Glutamatergic neuron (in vitro differentiated cells): ENCODE measurements at places on chromosomes 16 and 17. TPM values are rescaled to one million over a fixed set of nuclear protein-coding genes. Genes with fewer than 3 reads are reported as not detected.

NKD1 gene
- 31.3 TPM for total RNA-seq

ITGB3 gene
- total RNA-seq, result not detected

ZNF423 gene
- total RNA-seq, result 149 TPM

PRSS27 gene
- 10.8 TPM for total RNA-seq

KRTAP2-2 gene
- total RNA-seq, result not detected

RPS2 gene
- total RNA-seq, result 1,772 TPM

TMC7 gene
- total RNA-seq, result 2.5 TPM

SAMD14 gene
- total RNA-seq, result 95.0 TPM

TMEM92 gene
- not detected for total RNA-seq

RNF112 gene
- total RNA-seq, result 8.6 TPM

TP53TG3 gene
- not detected for total RNA-seq

EFCAB5 gene
- 0.69 TPM for total RNA-seq

CRYBA1 gene
- 2.7 TPM for total RNA-seq

TERB1 gene
- total RNA-seq, result 0.39 TPM

SLC38A8 gene
- not detected for total RNA-seq

TAT gene
- not detected for total RNA-seq

ATXN7L3 gene
- 146 TPM for total RNA-seq

PRR29 gene
- not detected for total RNA-seq

CDC42EP4 gene
- total RNA-seq, result 124 TPM

TNFSF13 gene
- not detected for total RNA-seq

NLRC3 gene
- not detected for total RNA-seq

GNGT2 gene
- total RNA-seq, result not detected

MKS1 gene
- 41.8 TPM for total RNA-seq

ZG16 gene
- total RNA-seq, result not detected

C16orf90 gene
- not detected for total RNA-seq

TEX14 gene
- total RNA-seq, result 0.20 TPM

PIMREG gene
- total RNA-seq, result 28.4 TPM

KRT25 gene
- not detected for total RNA-seq

FN3K gene
- total RNA-seq, result 33.7 TPM
